NCI-H2029 treated with DMSO at 0.1 percent for 48 hours (cell line): ENCODE measurements at places on chromosomes 7 and 10.

- DNase-seq = no peak
Observed at GRCh38 chr7:146126767-146127509, 10.3 kb downstream of the CNTNAP2 start.

DNA sequence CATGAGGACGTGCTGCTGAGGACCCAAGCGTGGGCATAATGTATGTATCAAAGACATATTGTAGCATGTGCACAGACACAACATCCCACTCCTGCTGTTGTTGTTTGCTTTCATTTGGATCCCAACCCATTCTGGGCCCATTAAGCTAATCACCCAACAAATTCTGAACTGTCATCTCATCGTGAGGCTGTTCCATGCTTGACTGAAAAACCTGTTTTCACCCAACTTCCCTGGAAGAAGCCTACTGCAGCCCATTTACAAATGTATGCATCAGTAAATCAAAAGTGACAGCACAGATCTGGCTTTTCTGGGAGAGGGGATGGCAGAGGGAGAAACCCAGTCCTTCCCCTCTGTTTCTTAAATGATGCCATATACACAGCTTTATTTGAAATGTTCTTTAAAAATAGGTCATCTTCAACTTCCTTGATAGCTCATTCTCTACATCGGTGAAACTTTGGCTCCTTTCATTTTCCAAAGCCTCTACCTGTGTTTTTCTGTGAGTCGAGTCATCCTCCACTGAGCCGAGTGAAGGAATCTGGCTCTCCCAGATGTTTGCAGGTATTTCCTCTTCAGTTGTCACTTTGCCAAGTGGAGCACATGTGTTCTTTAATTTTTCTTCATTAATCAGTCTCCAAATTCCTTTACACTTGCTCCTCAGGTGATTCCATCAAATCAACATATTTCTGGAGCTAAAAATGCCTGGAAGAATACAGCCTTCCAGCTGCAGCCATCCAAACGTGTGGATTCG, 151.8 kb downstream of the CHN2 start:
- DNase-seq = no peak

DNA sequence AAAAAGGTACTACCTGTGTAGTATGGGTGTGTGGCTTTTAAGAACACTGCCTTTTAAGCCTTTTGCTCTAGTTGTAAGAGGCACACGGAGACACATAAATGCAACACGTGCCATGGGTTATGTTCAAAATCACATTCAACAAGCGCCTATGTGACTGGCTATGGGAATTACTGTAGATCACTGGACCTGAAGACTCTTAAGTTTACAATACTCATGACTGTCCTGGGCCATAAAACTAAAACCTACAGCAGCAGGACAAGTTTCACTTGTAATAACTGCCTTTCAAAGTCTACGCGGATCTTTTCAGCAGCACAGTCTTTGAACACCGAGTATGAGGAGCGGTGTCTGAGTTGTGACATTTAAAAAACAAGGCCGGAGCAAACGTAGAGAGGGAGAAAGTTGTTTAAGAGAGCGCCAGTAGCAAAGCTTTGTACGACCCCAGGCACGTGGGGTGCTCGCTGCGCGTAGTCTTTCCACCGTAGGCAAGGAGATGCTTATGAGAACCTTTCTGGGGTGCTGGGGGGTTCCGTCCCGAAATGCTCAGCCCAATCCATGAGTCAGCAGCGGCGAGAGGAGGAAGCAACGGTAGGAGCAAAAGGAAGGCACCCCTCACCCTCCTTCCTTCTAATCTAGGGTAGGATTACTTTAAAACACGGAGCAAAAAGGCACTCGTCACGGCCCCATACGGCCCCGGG, 662 bp downstream of the DNAJC2 start:
- no peak for DNase-seq

DNA sequence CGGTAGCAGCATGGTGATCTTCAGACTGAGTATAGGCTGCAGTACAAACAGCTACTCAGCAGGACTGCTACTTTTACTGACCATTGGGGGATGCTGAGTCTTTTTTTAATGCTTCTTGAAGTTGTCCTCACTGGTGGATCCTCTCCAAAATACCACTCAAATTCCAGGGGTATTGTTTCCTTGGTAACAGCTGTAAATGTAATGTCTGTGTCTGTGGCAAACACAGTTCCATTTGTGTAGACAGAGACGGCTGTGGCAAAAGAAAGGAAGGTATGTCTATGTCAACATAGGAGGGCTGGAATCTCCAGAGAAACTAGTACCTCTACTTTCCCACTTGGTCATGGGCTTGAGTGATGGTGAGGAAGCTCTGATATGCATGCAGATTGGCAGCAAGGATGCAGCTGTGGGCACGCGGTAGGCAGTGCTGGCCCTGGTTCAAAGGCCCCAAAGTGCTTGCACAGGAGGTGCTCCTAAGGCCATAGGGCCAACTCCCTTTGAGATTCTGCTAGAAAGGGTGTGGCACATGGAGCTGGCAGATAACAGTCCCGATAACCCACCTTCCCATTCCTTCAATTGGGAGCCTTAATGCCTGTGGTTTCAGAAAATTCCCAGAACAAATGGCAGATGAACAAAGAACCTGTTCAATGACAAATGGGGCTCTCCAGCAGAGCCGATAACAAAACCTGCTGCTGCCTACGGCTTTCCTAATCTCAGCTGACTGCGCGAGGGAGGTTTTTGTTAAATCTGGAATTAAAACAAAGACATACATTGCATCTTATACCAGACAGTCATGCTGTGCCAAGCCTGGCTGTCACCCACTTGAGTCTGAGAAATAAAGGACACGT, 43.0 kb downstream of the PKD1L1 start:
- DNase-seq = no peak

- DNase-seq = no peak
Observed at GRCh38 chr10:87605628-87606251, 53.9 kb upstream of the PAPSS2 start.

DNA sequence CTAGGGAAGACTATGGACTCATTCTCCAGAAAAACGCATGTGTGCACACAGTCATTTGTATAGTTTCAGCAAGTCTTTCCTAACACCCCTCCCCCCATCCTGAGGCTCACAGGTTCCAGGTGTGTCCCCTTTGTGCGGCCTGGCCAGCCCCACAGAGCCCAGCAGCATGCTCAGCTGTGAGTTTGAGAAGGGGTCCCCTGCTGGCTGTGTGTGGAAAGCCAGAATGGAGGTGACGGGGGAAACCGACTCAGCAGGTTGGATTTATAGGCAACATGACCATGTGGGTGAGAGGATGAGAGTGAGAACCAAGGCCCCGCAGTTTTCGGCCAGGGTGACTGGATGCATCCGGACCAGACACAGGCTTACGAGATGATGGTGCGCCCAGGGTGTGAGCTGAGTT, 9.9 kb downstream of the PTPRE start:
- no peak for DNase-seq

- DNase-seq = no peak
Observed at GRCh38 chr7:151322906-151323305, 18.7 kb upstream of the NUB1 start.

DNA sequence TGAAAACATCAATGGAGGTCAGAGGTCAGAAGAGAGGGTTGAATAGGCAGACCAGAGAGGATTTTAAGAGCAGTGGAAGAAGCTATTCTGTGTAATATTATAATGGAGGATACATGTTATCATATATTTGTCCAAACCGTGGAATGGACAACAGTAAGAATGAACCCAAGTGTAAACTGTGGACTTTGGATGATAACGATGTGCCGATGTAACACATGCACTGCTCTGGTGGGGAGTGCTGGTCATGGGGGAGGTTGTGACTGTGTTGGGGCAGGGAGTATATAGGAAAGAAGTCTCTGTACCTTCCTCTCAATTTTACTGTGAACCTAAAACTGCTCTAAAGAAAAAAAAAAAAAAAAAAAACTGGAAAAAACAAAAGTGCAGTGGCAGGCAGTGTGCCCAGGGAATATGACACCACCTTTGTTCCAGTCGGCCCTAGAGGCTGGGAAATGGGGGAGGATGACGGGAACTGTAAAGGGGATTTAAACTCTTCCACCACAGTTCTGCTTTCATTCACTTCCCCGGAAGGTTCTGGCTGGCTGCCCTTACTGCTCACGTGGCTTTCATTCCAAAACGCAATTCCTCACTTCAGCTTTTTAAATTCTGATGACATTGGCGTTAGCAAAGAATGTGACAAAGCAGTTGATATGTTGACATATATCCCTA, 113.7 kb upstream of the ANKRD1 start:
- no peak for DNase-seq

DNA sequence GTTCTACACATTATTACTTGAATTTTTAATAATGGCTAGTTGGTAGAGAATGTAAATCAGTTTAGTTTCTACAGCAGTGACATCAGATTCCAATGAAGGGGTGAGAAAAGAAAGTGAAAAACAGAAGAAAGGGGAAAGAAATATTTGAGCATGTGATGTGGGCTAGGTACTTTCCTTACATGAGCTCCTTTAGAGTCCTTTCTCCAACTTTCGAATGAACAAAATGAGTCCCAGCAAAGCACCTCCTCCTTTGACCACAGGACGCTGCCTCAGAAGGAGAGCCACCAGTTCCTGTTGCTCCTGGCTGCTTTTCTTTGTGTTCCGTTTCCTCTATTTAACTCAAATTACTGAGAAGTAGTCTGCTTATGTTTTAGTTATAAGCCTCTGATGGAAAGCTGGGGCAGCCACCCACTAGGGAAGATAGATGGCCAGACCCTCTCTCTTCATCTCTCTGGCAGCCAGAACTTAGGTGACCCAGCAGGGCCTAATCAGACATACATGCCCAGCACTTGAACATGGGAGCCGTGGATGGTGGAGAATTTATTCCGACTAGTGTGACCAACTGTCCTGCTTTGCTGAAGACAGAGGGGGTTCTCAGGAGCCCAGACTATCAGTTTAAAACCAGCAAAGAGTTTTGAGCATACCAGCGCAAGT, 82.4 kb upstream of the NME8 start:
- DNase-seq = no peak

DNA sequence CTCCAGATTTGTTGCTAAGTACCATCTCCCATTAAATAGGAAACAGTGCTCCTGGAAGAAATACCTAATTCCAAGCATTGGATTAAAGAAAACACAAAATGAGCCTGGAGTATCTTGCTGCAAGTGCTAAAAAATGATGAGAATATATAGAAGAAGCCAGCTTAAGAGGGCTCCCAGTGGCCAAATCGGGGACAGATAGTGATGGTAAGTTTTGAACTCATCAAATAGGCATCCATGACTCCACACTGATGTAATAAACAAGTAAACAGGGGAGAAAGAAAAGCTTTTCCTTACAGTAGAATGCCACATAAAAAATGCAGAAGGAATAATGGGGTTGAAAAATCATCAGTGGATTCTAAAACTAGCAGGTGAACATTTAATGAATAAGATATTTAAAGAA, 72.4 kb downstream of the CTTNBP2 start:
- DNase-seq = no peak

DNA sequence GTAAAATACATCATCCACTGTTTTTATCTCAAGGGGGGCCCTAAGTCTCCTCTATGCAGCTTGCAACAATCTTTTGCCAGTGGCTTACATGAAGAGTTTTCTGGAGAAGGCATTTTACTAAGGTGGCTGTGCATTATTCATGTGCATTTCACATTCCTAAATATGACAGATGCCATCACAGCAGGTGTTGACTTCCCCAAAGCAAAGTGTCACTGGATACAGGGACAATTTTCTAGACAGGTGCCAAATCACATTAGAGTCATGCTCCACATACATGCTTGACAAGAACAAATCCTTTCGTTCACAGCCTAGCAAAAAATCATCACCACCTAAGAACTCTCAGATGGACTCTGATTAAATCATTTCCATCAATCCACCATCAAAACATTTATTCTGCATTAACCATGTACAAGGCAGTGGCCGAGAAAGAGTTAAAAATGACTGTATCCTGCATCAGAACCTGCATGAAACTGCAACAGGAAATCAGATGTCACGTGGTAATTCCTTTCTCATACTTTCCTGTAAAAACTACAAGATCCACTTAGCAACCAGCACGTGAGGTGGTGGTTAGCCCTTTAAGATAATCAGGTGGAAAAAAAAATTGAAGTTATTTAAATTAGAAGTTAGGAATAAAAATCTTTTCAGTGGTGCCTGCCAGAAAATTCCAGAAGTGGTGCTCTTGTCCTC, 88.2 kb upstream of the AFAP1L2 start:
- DNase-seq = no peak

GRCh38 chr7:23121165-23121564, 15.6 kb downstream of the KLHL7 start:
- DNase-seq = no peak

DNA sequence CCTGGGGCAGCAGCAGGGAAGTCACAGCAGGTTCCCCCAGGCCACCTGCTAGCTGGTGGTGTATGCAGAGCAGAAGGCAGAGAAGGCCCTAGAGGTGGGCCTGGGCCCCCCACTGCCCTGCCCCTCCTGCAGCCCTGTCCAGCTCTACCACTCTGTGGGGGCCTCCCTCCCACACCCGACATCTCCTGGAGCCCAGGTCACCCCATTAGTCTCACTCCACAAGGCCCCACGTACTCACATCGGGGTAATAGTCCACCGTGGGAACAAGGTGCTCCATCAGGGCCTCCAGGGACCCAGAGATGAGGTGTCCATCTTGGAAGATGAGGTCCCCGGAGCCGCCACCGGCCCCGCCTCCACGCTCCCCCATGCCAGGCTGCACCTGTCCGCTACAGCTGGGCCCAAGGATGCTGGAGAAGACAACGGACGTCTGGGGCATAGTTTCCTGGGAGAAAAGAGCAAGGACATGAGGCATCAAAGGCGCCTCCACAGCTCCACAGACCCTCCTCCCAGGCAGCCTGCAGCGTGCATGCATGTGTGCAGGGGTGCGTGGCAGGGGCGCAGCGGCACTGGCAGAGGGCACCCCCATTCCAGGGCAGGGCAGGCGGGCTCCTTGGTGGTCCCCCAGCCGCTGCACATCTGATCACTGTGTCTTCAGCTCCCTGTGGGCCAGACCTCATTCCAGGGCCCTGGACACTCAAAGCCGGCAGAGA, 61.0 kb downstream of the RASGEF1A start:
- no peak for DNase-seq

DNA sequence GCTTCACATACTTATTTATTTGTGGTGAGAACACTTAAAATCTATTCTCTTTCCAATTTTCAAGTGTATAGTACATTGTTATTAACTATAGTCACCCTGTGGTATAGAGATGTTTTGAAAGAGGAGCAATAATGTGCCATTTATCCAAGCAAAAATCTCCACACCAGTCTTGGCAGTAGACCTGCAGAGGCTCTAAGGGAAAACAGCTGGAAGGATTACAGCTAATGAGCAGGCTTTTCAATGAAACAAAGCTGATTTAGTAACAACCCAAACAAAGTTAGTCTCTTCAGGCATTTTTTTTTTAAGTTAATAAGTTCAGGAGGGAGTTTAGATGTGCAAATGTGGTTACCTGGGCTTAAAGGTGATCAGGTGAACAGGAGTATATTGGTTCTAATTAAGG, 101.9 kb downstream of the EVX1 start:
- no peak for DNase-seq

DNA sequence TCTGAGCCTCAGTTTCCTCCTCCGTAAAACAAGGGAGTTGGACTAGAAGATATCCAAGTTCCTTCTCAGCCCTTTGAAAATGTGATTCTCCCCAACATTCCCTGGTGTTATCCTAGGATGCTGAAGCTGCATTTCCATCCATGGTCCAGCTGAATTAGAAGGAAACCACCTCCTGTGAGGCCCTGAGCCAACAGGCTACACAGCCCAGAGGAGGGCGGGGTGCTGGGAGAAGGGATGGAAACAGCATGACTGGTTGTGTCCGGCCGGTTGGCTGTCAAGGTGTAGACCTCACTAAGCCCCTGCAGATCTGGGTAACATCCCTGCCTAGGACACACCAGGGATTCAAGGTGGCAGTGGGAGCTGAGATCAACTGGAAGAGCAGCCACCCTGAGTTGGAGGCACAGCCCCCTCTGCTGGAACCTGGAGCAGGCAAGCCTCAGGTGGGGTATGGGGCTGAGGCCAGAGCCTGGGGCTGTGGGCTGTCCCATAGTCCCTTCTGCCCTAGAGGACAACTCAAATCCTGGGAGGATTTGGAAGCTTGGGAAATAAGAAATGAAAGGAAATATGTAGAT, 72.0 kb downstream of the PAX2 start:
- no peak for DNase-seq
